GM19239 (cell line): ENCODE measurements at places on chromosomes 12 and 14.

- DNase-seq, result no peak
Observed at GRCh38 chr14:71355324-71356201, 448.3 kb downstream of the PCNX1 start.

GRCh38 chr12:113067987-113068935 lies 11.7 kb downstream of the DTX1 start:
- no peak for DNase-seq

DNA sequence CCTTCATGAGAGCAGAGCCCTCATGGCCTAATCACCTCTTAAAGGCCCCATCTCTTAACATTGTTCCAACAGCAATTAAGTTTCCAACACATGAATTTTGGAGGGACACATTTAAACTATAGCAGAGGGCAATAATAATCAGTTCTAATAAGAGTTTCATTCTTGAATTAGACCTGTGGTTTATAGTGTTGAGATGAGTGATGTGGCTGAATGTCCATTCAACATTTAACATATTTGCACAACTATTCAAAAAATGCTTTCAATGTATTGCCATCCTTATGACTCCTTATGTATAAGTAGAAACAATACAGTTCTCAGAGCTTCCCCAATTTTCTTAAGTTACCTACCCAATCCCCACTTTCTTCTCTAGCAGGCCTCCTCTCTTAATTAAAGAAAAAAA lies 21.5 kb downstream of the KLHL28 start:
- DNase-seq, result no peak

DNA sequence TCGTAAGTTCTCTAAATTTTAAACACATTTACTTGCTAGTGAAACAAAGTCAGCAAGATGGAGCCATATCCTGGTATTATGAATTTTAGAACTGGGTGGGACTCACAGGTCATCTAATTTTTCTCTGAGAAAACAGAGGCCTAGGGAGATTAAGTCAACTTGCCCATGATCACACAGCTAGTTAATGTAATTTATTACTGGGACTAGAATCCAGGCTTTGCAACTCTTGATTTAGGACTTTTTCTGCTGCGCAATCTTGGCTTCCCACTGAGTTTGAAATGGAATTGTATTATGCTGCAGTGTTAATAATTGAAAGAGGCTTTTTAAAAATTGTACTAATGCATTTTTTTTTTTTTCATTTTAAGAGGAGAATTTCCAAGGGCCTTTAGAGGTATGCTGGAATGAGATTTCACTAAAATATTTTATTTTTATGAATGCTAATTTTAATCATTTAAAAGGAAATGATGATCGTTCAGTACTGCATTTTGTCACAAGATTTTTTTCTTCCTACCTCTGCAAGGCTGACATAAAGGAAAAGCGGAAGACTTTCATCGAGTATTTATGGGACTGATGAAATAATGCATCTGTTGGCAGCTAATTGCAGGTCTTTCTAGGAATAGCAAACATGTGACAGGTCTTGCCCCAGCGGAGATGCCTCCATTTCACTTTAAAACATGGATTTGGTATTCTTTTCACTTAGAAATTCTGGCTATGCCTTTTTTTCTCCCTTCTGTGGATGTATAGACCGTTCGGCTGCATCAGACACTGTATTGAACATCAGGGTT lies 9.6 kb downstream of the CRADD start:
- no peak for DNase-seq
